ENCODE measurements at places on chromosomes 16 and 17. TPM values are rescaled to one million over a fixed set of nuclear protein-coding genes. Genes with fewer than 3 reads are reported as not detected.

The RNF222 gene
- polyA plus RNA-seq = not detected

The CCL17 gene
- polyA plus RNA-seq = not detected

The KRTAP3-2 gene
- polyA plus RNA-seq = not detected

The MYH1 gene
- polyA plus RNA-seq = not detected

The ASPSCR1 gene
- polyA plus RNA-seq = 43.0 TPM

The TBC1D26 gene
- polyA plus RNA-seq = not detected

The BAHCC1 gene
- polyA plus RNA-seq = 19.5 TPM

The CDH8 gene
- polyA plus RNA-seq = 2.5 TPM

The PABPN1L gene
- 0.41 TPM for polyA plus RNA-seq

The CD79B gene
- polyA plus RNA-seq = 0.37 TPM

The TEKT5 gene
- polyA plus RNA-seq = not detected

- DNase-seq = no peak
Measured at GRCh38 chr16:31382485-31383161, 10.5 kb upstream of the ITGAD start.

DNA sequence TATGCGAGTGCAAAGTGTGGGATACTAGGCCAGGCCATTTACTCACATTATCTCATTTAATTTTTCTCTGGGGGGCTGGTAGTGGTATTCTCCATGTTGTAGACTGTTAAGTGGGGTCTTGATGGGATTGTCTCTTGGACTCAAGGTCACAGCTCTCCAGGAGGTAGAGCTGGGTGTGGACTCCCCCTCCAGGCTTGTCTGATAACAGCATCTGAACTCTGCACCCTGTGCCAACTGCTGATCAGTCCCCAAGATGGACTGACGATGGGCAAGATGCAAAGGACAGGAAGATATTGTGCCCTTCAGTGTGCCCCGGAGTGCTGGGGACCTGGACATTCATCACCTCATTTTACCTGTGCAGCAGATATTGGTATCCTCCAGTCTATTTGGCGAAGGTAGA is 147.8 kb downstream of the MSI2 start:
- DNase-seq = no peak

- no peak for DNase-seq
Measured at GRCh38 chr16:67763066-67763465, 43.3 kb downstream of the RANBP10 start.

- DNase-seq = peak; percentile 70
Measured at GRCh38 chr17:44916781-44917241, 1.5 kb upstream of the GFAP start.

- no peak for DNase-seq
Measured at GRCh38 chr16:88876942-88877526, 10.6 kb upstream of the PABPN1L start.

- no peak for DNase-seq
Measured at GRCh38 chr17:79713391-79713790, 17.4 kb upstream of the ENPP7 start.

- no peak for DNase-seq
Measured at GRCh38 chr16:66171578-66171977, 194.9 kb upstream of the CDH5 start.

DNA sequence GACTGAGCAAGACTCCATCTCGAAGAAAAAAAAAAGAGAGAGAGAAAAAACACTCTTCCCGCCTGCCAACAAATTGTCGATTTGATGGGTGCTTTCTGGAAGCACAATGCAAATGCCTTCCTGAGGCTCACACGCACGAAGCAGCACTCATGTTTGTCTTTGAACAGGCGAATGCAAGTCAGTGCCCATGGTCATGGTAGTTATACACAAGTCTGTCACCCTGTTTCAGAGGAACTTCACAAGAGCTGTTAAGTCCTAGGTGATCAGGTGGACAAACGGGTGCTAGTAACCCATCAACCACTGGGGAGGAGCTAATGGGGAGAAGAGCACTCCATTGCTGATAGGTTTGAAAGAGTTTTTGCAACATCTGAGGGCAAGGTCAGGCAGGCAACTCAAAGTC is 6.5 kb upstream of the DNAI2 start:
- peak; percentile 49 for DNase-seq

DNA sequence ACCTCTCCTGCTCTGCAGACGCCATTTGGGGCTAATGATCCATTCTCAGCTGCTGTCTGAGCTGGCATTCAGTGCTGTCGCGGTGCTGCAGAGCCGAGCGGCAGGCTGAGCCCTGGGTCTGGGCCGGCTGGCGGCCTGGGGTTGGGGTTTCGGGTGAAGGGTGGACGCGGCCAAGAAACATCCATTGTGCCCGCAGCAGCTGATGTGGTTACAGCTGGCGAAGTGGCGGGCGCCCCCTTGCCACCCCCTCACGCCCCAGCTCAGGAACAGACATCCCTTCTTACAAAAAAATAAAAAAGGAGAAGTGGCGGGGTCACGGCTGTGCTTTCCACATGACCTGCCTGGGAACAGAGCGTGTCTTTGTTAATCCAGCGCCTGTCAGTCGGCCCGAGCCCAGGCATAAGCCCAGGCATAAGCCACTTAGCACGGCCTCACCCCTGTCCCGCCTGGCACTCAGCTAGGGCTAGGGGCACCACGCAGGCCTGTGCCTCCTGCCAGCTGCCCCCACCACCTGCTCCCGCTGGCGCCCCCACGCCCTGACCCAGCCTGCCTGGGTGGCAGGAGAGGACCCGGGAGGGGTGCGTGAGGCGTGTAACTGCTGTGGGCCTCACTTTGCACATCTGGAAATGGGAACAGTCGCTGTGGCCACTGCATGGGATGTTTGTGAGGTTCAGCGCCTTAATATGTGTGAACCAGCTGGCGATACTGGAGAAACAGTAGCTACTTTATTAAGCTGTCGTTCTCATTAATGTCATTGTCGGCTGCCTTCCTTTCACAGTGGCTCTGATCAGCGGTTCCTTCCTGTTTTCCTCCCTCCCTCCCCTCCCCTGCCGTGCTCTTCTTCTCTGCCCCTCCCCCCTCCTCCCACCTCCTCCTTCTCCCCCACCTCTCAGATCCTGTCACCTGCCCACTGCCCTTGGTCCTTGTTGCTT is 197.7 kb upstream of the CIBAR2 start:
- DNase-seq = peak; percentile 80

- DNase-seq = no peak
Measured at GRCh38 chr16:51268237-51268636, 117.2 kb upstream of the SALL1 start.

- DNase-seq = no peak
Measured at GRCh38 chr17:78821961-78822360, 18.7 kb downstream of the USP36 start.

DNA sequence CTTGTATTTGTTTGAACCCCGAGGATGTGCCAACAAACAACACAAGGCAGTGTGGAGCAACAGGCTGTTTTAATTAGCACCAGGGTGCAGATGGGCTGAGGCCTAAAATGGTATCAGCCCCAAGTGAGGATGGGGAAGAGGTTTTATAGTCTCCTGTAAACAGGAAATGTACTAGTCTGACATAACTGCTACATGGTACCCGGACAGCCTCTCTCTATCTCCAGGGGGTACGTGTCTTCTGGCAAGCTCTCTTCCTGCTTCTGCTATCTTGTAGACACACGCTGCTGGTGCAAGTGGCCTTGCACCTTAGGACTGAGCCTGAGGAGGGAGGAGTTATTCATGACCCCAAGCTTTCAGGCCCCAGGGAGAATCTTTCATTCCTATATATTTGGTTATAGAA is 2451.0 kb downstream of the TP53TG3F start:
- no peak for DNase-seq

DNA sequence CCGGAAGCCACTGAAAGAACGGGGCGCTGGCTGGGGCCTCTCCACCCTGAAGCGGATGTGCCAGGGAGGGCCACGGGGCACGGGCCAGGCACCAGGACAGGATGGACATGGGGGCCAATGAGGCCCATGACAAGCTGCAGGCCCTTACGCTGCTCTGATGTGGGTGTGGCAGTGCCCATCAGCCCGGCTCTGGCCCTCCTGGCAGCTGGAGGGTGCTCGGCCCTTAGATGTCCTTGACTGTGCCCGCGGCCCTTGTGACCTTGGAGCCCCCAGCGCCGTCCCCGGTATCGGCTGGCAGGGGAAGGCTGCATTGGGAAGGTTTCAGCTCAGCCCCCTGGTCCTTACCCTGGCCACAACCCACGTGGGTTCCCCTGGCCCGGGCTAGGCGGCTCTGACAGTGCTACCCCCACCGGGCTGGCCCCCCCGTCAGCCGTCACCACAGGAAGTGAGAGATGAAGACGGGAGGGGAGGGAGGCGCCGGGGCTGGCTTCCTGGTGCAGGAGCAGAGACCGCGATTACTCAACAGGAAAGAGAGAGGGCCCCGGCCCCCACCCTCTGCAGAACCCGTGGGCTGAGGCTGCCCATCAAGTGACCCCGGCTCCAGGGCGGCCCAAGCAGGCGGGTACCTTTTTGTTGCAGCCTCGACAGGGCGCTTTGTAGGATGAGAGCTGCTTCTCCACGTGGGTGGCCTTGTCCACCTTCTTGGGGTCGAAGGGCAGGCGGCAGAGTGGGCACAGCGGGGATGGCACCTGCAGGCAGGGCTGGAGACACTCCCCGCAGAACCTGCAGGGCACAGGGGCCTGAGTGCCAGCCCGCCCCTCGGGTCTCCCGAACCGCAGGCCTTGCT is 5.3 kb downstream of the RNF166 start:
- no peak for DNase-seq

- no peak for DNase-seq
Measured at GRCh38 chr17:68288375-68288774, 2.6 kb downstream of the SLC16A6 start.

DNA sequence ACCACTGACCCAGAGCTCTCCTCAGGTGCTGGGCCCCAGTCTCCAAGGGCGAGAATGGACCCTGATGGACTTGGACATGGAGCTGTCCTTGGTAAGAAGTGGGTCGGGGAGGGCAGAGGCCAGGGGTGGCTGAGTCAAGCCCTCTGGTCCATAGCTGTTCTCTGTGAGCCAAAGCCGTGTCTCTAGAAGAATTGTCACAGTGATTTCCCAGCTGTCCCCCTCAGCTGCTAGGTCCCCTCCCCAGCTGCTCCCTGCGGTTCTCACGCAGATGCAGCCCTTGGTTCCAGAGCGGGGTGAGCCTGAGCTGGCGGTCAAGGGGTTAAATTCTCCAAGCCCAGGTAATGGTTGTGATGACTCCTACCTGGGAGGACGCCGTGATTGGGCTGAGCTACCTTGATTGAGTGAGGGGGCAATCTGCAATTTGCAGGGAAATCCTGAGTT is 1.3 kb upstream of the NOL3 start:
- no peak for DNase-seq

DNA sequence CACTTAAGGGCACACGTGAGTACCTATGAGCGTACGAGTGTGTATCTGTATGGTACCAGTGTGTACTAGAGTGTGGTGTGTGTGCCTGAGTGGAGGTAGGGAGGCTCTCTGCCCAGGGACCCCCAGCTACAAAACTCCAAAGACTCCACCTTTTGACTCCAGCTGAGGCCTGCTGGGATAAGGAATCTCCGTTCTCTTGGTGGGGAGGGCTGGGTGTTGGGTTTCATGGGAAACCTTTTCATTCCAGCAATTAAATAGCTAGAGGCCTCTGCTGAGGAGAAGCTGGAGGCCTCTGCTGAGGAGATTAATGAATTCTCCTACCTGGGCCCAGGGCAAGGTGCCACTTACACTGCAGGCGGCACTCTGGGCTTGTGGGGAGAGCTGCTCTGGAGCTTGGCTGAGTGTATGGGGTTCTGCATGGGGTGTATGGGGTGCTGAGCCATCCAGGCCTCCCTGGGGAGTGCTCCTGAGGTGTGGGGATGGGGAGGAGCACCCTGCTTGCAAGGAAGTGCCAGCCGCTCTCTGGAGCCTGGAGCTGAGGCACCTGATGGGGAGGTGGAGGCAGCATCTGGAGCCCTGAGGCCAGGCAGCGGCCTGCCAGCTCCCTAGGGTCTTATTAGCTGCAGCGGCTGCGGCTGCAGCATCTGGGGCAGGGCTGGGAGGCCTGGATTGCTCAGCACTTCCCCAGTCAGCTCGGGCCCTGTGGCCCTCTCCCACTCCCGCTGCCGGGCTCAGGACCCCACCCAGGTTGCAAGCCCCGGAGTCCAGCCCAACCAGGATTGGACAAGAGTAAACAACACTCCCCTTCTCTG is 4.6 kb downstream of the ANKRD13B start:
- no peak for DNase-seq

DNA sequence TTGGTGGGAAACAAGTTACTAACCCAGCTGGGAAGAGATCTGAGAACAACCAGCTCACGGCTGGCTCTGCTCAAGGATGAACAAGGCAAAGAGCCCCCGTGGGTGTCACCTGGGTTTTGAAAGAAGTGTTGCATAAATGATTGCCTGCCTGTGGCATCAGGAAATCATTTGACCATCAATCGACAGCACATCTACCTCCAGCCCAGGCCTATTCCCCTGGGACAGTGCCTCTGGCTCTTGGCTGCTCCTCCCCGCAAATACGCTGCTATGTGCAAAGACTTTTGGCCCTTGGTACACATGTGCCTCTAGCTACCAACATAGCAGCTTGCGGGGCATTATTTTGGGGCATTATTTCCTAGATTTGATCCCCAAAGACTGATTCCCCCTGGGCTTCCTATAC is 39.4 kb upstream of the SMPD3 start:
- DNase-seq = no peak

- peak; percentile 93 for DNase-seq
Measured at GRCh38 chr17:8288336-8289102, at the start of gene RANGRF. RANGRF (plus strand) TSS chr17:8288670; CDS start chr17:8288789, 119 bp downstream.

GRCh38 chr17:1414634-1415033 is 14.6 kb upstream of the YWHAE start:
- DNase-seq = no peak

GRCh38 chr17:7336240-7337175 is at the start of gene ACAP1:
ACAP1 (plus strand) TSS chr17:7336529; CDS start chr17:7336735, 206 bp downstream.
- no peak for DNase-seq

DNA sequence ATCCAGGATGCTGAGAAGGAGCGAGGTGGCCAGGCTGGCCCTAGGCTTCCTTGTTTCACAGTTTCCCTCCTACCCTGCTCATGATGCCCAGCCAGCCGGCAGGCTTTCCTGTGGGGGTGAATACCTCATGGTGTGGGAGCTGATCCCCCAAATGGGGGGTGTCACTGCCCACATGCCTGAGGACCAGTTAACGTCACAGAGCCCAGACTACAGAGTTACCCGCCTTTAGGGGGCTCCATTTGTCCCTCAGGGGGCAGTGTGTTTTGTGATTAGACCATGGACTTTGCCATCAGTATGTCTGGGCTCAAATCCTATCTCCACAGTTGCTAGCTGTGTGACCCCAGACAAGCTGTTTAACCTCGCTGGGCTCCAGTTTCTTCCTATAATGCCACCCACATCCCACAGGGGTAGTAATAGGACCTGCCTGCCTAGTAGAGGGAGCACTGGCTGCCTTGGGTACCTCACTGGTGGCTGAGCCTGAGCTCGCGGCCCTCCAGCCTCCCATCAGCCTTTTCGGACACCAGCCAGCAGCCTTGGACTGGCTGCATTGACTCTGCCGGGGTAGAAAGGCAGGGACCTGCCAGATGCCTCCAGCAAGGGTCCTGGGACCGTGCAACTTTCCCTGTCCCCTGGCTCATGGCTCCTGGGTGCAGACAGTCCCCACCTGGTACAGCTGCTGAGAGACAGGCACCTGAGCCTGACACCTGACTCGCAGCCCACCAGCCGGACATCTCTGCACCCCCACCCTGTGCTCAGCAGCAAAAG is 87.5 kb upstream of the GSE1 start:
- DNase-seq = no peak

All from brain (organoid and tissue), 16 donors.